ENCODE measurements at places on chromosomes 7 and 10.

GRCh38 chr7:157278791-157279724, 57.7 kb upstream of the DNAJB6 start:
- no peak for DNase-seq

DNA sequence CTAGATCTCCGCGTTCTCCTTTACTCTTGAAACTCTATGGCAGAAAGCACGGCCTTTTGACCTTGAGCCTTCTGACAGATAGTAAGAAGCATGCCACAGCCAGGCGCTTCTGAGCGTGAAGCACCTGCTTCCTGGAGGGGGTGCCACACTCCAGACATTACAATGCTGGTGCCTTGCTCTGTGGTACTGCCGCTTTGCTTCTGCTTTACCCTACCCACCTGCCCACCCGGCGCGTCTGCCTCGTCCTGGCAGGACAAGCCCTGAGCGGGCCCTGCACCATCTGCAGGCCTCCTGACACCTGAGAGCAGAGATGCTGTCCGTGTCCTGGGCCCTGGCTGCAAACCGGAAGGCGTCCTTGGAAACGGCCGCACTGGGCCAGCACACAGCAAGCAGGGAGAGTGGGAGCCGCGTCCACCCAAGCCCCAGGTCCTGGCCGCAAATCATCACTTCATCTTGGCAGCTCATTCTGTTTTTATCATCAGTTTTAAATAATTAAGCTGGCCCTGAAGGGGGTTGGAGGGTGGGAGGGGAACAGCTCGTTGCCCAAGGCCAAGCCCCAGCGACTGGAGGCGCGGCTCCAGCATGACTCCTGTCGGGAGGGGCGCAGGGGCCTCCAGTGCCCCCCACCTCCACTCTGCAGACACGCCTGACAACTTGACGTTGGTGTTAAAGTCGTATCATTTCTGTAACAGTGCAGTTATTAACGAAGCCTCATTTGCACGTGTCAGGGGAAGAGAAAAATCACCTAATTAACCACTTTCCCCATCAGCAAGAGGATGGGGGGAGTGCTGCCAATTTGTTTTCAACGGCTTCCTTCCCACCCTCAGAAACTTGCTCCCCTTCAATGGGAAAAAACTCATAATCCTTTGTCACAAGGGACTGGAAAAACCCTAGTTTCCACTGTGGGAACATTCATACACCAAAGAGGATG, 132.2 kb downstream of the MAD1L1 start:
- DNase-seq, result no peak

DNA sequence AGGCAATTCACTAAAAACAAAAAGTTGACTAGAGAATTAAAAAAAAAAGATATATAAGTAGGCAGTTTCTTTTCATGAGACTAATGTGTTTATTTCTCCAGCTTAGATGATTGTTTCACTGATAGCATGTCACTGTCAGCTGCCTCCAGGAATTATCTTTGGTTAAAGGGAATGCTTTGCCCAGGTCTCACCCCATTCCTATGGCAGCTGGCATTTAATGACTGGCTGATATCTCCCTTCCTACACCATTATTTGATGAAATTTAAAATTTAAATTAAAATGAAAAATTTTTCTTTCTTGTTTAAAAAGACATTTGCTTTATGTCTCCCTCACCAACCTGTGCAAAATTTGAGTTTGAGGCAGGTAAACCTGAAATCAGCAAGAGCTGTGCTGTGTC, 214.5 kb upstream of the PRSS1 start:
- DNase-seq, result no peak

GRCh38 chr10:452512-453426, 236.7 kb downstream of the DIP2C start:
- peak; percentile 66 for DNase-seq

GRCh38 chr10:16891375-16892313, 74.4 kb upstream of the RSU1 start:
- peak; percentile 88 for DNase-seq

DNA sequence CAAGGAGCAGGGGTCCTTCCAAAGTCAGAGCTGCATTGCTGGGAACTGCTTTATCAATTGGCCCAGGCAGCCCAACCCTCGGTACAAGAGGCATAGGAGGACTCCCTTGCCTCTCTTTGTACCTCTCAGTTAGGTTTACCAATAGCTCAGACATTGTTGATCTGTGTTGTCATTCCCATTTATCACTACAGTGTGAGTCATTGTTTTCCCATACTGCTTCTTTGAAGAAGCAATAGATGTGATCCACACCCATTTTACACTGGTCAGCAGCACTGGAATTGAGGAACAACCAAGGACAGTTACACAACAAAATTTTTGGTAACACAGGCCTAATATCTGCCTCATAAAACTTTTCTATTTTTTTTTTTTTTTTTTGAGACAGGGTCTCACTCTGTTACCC, 307.2 kb downstream of the SNX13 start:
- peak; percentile 71 for DNase-seq

DNA sequence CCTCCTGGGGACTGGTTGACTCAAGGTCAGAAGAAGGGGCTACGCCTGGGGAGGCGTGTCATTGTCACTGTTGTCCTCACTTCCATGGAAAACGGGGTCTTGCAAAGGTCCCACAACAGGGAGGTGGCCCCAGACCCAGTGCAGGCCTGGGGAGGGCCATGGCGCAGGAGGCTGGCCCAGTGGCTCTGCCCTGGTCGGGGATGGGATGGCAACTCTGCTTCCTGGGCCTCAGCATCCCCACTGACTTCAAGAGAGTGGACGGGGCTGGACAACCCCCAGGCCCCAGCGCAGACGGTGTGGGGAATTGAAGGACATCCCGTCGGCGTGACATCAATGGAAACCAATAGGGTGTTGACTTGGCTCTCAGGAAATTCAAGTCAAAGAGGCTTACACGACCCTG, 35.2 kb downstream of the MICALL2 start:
- DNase-seq, result no peak

- no peak for DNase-seq
Observed at GRCh38 chr10:78529262-78529661, 495.6 kb downstream of the RPS24 start.

- DNase-seq, result no peak
Observed at GRCh38 chr10:121611393-121612159, 13.3 kb upstream of the FGFR2 start.

DNA sequence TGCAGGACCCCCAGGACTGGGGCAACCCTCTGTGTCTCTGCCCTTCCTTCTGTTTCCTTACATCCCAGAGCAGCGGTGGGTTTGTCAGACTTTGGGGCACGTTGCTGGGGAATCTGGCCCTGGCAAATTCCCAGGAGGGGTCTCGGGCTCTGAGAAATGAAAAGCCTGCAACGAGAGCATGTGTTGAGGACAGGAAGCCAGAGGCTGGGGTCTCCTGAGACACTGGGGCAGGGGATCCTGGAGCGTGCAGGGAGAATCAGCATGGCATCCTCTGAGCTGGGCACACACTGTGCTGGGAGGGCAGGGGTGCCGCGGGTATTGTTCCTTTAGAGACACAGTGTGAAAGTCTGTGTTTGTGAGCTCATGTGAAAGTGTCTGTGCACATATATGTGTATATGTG, 279.9 kb upstream of the PPP2R2D start:
- DNase-seq, result no peak

DNA sequence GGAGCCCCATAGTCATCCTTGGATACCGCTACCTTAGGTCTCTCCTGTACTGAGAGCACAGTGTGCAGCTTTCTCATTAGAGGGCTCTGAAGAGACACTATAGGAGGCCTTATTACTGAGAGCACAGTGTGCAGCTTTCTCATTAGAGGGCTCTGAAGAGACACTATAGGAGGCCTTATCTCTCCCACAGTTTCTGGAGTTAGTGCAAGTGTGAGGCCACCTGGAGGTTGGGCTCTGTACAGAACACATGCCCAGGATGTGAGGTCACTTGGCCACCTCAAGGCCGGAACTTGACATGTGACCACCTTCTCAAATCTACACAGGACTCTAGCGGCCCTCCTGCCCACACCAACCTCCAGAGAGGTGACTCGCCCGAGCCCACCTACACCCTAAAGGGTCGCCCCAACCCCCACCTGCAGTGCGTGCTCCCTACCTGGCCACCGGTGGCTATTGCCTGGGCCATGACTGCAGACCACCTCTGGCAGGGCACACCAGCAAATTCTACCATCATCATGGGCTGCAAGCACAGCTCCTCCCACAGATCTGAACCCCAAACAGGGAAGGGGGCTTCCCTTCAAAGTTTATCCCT, 24.6 kb downstream of the FRMPD2 start:
- no peak for DNase-seq

GRCh38 chr10:110005719-110006118, 2.1 kb upstream of the ADD3 start:
- DNase-seq, result peak; percentile 75

- no peak for DNase-seq
Observed at GRCh38 chr10:69464801-69465401, 13.6 kb downstream of the TSPAN15 start.

DNA sequence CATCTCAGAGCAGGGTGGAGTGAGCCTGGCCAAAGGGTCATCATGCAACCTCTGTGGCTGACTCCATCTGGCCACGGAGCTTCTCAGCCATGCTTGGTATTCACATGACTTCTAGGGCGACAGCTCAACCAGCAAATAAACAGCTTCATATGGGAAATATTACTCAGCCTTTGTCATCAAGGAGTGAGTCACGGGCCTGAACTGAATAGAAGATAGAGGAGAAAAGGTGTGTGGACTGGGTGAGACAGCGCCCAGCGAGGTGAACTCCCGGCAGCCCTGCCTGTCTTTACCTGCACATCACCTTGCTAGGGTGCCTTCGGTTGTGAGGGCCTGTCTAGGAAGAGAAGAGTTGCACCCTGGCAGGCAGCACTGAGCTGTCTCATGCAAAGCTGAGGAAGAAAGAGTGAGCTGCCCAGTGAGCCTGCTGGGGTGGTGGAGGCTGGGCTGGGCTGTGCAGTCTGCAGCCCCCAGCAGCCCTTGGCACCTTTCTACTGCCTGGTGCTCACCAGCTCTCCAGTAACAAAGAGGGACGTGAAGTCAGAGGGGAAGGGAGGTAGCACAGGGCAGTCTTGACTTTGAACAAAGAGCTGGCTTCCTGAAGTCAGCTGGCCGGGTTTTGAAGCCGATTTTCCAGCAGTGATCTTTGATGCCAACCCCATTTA, 114.2 kb downstream of the EGFR start:
- DNase-seq, result peak; percentile 100

GRCh38 chr7:116673457-116673865, 1.5 kb downstream of the MET start:
- DNase-seq, result no peak

- DNase-seq, result no peak
Observed at GRCh38 chr10:15735763-15736162, 16.0 kb upstream of the ITGA8 start.

DNA sequence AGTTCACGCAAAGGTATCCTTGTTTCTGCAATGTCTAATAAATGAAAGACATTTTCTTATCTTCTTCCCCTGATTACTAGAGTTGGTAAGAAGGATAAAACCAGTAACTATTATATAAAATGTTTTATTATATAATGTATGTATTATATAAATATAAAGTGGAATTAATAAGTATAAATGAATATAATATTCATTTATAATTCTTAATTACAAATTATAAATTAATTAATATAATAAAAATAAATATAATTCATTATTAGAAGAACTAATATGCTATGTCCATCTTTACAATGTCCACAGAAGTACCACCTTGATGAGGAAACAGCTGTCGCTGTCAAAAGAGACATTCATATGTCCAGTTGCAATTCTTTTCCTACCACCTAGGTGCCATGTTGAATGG, 177.7 kb downstream of the GLI3 start:
- no peak for DNase-seq

DNA sequence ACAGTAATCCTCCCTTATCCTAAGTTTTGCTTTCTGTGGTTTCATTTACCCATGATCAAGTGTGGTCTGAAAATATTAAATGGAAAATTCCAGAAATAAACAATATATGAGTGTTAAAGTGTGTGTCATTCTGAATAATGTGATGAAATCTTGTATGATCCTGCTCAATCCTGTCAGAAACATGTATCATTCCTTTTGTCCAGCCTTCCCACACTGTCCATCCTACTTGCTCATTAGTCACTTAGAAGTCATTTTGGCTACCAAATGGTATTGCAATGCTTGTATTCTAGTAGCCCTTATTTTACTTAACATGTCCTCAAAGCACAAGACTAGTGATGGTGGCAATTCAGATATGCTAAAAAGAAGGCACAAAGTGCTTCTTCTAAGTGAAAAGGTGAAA, 1211.2 kb upstream of the SORCS1 start:
- peak; percentile 9 for DNase-seq

DNA sequence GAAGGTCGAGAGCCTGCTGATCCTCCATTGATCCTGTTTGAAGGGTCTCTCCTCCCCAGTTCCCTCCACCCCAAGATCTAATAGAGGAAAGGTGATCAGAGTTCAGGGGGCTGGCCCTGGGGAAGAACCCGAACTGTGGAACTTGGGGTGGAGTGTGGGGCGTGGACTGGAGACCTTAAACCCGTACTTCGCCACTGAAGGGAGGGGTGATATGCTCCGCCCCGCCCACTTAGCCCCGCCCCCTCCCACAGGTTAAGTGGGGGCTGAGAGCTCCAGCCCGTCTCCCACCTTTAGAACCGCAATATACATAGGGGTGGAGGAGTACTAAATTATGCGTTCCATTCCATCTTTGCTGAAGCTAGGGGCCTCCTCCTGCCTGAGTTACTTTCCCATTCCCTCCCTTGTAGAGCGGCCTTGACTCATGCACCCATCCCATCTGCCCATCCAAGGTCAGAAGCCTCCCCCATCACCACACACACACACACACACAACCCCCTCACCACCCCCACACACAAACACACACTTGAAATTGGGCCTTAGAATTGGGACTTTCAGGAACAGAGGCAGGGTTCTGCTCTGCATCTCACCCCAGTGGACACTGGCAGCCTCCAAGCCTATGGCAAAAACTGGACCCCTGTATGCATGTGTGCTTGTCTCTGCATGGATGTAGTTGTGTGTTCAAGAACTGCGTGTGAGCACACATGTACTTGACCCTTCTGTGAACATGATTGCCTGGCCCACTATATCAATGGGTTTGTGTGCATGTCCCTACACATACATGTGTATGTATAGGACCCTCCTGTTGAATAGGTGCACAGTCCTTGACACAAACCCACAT, 991 bp downstream of the SEMA4G start:
- DNase-seq, result no peak

DNA sequence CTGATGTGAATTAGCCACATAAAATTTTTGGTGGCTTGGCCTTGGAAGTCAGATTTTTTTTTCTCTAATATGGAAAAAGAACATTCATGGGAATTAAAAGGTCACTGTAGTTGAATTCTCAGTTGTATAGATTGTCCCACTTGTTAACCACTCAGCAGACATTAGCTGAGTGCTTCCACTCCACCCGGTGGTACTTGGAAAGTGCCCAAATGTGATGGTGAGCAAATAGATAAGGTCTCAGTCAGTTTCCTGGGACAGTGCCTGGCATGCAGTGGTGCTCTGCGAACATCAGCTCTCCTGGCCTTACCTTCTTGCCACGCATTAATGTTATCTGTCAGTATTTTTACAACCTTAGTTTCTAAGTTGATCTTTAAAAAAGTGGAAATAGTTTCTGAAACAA, 1.4 kb downstream of the ATP5F1C start:
- DNase-seq, result peak; percentile 29

GRCh38 chr7:26813432-26813831, 51.0 kb downstream of the SKAP2 start:
- DNase-seq, result peak; percentile 13

Measured in iris pigment epithelial cell (primary cell).